GM23248 (cell line): ENCODE measurements at places on chromosomes 7 and 10. TPM values are rescaled to one million over a fixed set of nuclear protein-coding genes. Genes with fewer than 3 reads are reported as not detected.

DNA sequence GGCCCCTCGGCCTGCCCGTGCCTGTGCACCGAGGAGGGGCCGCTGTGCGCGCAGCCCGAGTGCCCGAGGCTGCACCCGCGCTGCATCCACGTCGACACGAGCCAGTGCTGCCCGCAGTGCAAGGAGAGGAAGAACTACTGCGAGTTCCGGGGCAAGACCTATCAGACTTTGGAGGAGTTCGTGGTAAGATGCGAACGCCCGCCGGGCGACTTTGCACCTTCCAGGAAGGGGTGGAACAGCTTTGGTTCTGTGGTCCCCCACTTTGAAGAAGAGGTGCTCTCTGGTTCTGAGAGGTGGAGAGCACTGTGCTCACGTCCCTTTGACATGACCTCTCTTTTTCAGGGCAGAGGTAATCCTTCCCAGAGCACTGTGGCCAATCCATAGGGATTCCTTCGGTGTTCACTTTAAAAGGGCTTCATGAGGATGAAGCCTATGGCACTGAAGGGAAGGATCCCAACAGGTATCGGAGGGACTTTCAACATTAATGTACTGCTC is 2.6 kb downstream of the VWC2 start:
- H3K27me3 ChIP-seq = peaks cover 35% of the 10 kb centered on the region
- no peaks in the 10 kb centered on the region for H3K4me1 ChIP-seq
- DNase-seq = no peak
- no peaks in the 10 kb centered on the region for H3K36me3 ChIP-seq
- H3K4me3 ChIP-seq = no peak overlapping the region
- no peak overlapping the region for H3K27ac ChIP-seq

Gene LIPF
- not detected in 2 replicates for total RNA-seq

DNA sequence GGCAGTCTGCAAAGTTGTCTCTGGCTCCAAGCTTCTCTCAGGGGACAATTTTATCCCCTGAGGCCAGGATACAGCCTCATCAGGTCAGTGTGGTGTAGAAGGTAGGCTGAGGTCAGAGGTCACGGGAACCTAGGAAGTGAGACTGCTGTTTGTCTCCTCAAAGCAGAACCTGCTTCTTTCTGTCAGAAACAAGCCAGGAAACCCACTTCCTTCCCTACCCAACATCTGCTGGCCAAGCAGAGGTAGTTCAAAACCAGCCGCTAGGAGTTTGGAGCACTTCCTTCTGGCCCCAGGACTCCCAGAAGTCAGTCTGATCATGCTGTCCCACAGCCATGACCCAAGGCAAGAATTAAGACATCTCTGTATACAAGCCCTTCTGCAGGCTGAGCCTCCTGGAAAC is 12.2 kb downstream of the CLRN3 start:
- DNase-seq = no peak
- no peaks in the 10 kb centered on the region for H3K4me1 ChIP-seq
- H3K27me3 ChIP-seq = peaks cover 33% of the 10 kb centered on the region
- no peak overlapping the region for H3K4me3 ChIP-seq
- H3K36me3 ChIP-seq = no peaks in the 10 kb centered on the region

DNA sequence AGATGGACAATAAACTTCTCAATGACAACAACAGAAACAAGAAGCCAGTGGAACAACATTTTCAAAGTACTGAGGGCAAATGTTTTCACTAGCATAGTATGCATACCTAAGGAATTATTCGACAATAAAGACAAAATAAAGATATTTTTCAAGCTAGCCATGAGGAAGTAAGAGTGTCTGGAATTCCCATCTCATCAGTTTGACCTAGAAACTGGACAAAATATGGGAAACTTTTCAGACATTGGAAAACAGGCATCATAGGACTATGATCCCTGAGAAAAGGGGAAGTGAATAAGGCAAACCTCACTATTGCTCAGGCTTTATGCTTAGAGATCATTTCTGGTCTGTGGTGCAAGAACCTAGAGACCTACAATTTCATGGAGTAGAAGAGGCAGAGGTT is 86.3 kb downstream of the OAT start:
- H3K4me1 ChIP-seq = 0 out of 2 replicates have a peak, but pooled peaks cover 7% of the 10 kb centered on the region
- H3K36me3 ChIP-seq = no peaks in the 10 kb centered on the region
- peak; percentile 29 for DNase-seq
- no peak overlapping the region for H3K27ac ChIP-seq

DNA sequence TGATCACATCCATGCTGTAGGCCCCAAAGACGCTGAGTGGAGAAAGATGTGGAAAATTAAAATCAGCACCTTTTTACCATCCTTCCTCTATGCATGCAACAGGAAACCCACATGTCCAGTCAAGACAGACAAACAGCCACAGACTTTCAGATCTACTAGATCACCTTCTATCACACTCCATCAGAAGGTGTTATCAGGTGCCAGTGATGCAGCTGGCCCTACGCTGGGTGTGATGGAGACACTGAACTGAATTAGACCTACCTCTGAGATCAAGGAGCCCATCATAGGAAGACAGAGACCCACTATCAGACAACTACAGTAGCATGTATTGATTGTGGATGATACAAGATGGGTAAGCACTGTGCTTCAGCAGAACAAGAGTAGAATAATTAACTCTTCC is 15.5 kb downstream of the CYP3A4 start:
- peaks cover under 1% of the 10 kb centered on the region for H3K4me1 ChIP-seq
- H3K27me3 ChIP-seq = peaks cover 43% of the 10 kb centered on the region
- no peak overlapping the region for H3K27ac ChIP-seq
- no peak overlapping the region for H3K4me3 ChIP-seq
- no peak for DNase-seq

DNA sequence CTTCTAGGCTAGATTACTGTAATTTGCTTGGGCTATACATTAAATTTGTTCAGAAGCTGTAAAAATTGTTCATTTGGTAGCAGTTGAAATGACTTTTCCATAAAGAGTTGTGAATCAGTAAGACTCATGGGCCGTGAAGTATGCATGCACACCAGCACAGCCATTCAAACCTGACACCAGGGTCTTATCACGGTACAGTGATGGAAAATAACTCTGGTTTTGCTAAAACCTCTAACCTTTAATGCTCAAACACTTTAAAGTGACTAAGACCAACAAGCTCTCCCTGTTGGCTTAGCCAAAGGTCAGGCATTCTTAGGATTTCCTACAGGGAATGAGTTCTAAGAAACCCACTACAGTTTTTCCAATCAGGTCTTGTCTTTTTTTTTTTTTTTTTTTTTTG is 11.5 kb downstream of the ARL3 start:
- H3K4me3 ChIP-seq = no peak overlapping the region
- H3K27me3 ChIP-seq = no peaks in the 10 kb centered on the region
- H3K4me1 ChIP-seq = peaks cover 16% of the 10 kb centered on the region
- no peaks in the 10 kb centered on the region; the same call in 1 of the 2 replicates for H3K36me3 ChIP-seq

DNA sequence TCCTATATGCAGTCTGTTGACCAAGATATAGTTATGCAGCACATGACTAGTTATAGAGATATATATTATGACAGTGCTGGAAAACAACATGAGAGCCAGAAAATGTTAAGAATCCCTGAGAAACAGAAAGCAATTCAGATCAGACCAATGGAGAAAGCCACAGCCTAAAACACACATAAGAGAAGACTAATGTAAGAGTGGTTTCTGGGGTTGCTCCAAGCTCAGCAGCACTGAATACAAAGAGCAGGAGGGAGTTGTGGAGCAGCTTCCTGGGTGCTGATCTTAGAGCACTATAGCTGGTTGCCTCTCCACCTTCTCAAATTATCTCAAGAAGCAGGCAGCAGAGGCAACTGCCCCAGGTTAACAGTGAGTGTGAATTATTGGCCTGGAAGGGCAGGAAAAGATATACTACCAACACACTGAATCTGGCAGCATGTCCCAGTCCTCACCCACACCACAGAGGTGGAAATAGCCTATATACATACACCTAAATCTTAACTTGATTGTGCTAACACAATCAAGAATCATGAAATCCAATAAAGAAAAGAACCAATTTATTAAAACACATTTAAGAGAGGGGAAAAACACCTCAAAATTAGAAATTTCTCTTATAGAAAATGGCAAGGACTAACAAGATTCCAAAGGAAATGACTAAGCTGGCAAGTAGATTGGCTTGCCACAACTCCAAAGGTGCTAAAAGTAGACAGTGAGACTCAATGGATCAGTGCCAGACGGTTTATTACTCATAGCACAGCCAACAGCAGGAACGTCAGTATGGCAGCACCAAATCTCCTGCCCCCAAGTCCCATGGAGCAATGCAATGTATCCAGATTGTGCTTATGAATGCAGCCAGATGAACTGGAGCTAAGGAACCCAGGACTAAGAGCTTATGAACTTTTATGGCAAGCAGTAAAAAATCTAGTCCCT is 5.1 kb downstream of the PTTG1IP2 start:
- peaks cover 32% of the 10 kb centered on the region for H3K4me1 ChIP-seq
- H3K27ac ChIP-seq = peak overlapping the region; percentile 57
- peak overlapping the region; percentile 34 for H3K4me3 ChIP-seq
- no peaks in the 10 kb centered on the region for H3K27me3 ChIP-seq
- DNase-seq = peak; percentile 92

DNA sequence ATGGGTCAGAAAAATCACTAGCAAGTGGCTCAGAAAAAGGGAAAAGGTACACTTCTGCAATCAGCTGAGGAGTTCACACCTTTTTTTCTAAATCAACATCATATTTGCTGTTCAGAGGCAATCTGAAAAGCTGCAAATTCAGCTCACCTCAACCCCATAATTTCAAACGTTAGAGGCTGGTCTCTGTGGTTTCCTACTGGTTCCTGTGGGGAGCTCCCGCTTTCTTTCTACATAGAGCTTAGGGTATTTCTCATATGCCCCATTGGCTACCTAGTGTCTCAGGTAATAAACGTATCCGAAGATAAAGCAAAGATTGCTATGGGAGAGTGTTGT is 5.2 kb upstream of the ZNF22 start:
- DNase-seq = no peak
- H3K27ac ChIP-seq = peak overlapping the region; percentile 65
- H3K4me3 ChIP-seq = no peak overlapping the region
- H3K36me3 ChIP-seq = no peaks in the 10 kb centered on the region
- peaks cover 38% of the 10 kb centered on the region for H3K4me1 ChIP-seq

GRCh38 chr10:114402871-114403540 is 1.3 kb downstream of the AFAP1L2 start:
- DNase-seq = no peak
- H3K4me1 ChIP-seq = no peaks in the 10 kb centered on the region
- H3K4me3 ChIP-seq = no peak overlapping the region; the same call in 1 of the 2 replicates

Gene GATA3
- not detected in 2 replicates for total RNA-seq

Gene BMS1
- 13.9 and 14.7 TPM in 2 replicates for total RNA-seq

GRCh38 chr10:4934391-4934987 is 28.7 kb upstream of the AKR1C1 start:
- no peak overlapping the region for H3K4me3 ChIP-seq
- peaks cover 6% of the 10 kb centered on the region for H3K4me1 ChIP-seq
- no peaks in the 10 kb centered on the region for H3K27me3 ChIP-seq
- H3K36me3 ChIP-seq = no peaks in the 10 kb centered on the region
- no peak for DNase-seq

GRCh38 chr7:21850531-21851285 is 95.0 kb downstream of the CDCA7L start:
- no peaks in the 10 kb centered on the region for H3K36me3 ChIP-seq
- H3K27ac ChIP-seq = peak overlapping the region; percentile 34; the same call in 1 of the 2 replicates
- no peaks in the 10 kb centered on the region for H3K27me3 ChIP-seq

DNA sequence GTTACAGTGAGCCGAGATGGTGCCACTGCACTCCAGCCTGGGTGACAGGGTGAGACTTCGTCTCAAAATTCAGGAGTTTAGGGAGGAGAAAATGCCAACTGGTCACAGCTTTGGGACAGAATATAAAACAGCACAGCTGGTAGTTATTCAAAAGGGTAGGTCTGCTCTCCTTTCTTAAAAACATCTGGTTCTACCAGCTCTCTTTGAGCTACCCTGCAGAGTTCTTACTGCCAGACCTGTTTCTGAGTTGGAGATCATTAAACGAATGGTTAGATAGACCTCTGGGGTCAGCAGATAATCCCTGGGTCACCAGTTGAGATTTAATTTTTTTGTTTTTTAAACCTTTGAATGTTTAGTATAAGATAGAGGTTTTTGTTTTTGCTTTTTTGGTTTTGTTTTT is 52.6 kb downstream of the MCU start:
- H3K36me3 ChIP-seq = no peaks in the 10 kb centered on the region
- H3K27me3 ChIP-seq = no peaks in the 10 kb centered on the region
- DNase-seq = no peak
- no peak overlapping the region for H3K27ac ChIP-seq
- H3K4me1 ChIP-seq = peaks cover 8% of the 10 kb centered on the region; the same call in 1 of the 2 replicates

DNA sequence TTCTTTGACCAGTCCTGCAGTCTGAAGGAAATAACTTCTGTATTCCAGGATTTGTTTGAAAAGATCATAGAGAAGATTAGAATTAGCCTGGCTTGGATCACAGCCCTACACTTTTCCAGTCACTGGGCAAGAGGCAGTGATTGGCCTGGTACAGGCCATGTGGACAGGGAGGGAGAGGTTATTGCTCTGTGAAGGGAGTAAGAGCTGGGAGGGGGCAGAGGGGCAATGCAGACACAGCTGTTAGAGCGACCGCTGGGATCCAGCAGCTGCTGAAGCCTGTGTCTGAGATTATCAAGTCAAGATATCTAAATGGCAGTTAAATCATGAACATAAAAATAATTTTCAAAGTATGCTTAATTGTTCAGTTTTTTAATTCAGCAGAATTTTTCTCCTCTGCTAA is 257.3 kb downstream of the SDK1 start:
- no peaks in the 10 kb centered on the region for H3K4me1 ChIP-seq
- H3K4me3 ChIP-seq = no peak overlapping the region
- H3K27ac ChIP-seq = no peak overlapping the region

- H3K27me3 ChIP-seq = no peaks in the 10 kb centered on the region
- peaks cover 22% of the 10 kb centered on the region for H3K4me1 ChIP-seq
- H3K27ac ChIP-seq = peak overlapping the region; percentile 96
- peak; percentile 80 for DNase-seq
- no peaks in the 10 kb centered on the region for H3K36me3 ChIP-seq
Observed at GRCh38 chr7:106111655-106112117, 426 bp downstream of the SYPL1 start.

Gene FXYD4
- total RNA-seq = not detected in 2 replicates

GRCh38 chr10:121043124-121043849 is 192.1 kb downstream of the WDR11 start:
- no peak overlapping the region for H3K4me3 ChIP-seq
- no peak overlapping the region for H3K27ac ChIP-seq
- no peaks in the 10 kb centered on the region for H3K36me3 ChIP-seq
- no peaks in the 10 kb centered on the region for H3K4me1 ChIP-seq
- H3K27me3 ChIP-seq = no peaks in the 10 kb centered on the region

- peak overlapping the region; percentile 58 for H3K27ac ChIP-seq
- peaks cover 19% of the 10 kb centered on the region for H3K4me1 ChIP-seq
- no peaks in the 10 kb centered on the region for H3K27me3 ChIP-seq
- DNase-seq = peak; percentile 86
Observed at GRCh38 chr10:61642676-61643075, 20.1 kb upstream of the CABCOCO1 start.

GRCh38 chr7:27677912-27678612 is 15.4 kb upstream of the HIBADH start:
- H3K36me3 ChIP-seq = no peaks in the 10 kb centered on the region
- peak overlapping the region; percentile 96 for H3K27ac ChIP-seq
- no peaks in the 10 kb centered on the region for H3K27me3 ChIP-seq

- no peak overlapping the region for H3K4me3 ChIP-seq
- no peaks in the 10 kb centered on the region for H3K27me3 ChIP-seq
- H3K4me1 ChIP-seq = peaks cover 56% of the 10 kb centered on the region
- peak overlapping the region; percentile 16 for H3K27ac ChIP-seq
- H3K36me3 ChIP-seq = no peaks in the 10 kb centered on the region
- DNase-seq = peak; percentile 40
Observed at GRCh38 chr7:28160551-28160991, 20.0 kb downstream of the JAZF1 start.

Gene CALML3
- total RNA-seq = not detected in 2 replicates

Gene MEOX2
- not detected in 2 replicates for total RNA-seq
